ENCODE measurements at places on chromosomes 12 and 14. TPM values are rescaled to one million over a fixed set of nuclear protein-coding genes. Genes with fewer than 3 reads are reported as not detected.
A peak's percentile ranks its signal among the peaks of the same experiment; 100 is the strongest.

GRCh38 chr12:124020514-124020949 lies 47.5 kb downstream of the ZNF664 start:
- peak; percentile 27 for DNase-seq

The DTX3 gene
- 41.2 TPM for polyA plus RNA-seq

DNA sequence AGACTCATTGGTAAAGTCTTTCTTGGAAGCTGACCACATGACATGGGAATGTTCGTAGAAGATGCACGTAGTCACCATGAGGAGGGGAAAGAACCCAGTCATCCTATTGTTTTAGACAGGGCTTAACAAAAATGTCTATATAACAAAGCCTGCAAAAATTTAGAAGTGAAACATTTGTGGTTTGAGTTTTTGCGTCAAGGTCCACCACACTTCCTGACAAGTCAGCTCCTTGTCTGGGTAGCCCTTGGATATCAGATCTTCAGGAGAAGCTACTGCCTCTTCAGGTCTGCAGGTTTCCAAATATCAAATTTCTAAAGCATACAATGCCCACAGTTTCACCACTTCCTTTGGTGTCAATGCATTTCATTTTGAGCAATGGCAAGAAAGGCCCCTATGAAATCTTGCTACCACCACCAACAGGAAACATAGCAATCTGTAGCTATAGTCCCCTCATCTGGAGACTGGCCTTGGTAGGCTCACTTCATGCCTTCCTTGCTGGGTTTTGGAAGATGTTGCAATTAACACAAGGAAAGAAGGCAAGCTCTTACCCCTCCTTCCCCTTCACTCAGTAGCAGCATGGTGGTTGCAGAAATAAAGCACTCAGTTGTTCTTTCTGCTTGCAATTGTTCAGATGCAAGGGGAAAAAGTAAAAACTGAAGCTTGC lies 235.2 kb downstream of the PCNX1 start:
- no peak for DNase-seq

GRCh38 chr14:39988939-39989338 lies 556.7 kb upstream of the FBXO33 start:
- no peak for DNase-seq

DNA sequence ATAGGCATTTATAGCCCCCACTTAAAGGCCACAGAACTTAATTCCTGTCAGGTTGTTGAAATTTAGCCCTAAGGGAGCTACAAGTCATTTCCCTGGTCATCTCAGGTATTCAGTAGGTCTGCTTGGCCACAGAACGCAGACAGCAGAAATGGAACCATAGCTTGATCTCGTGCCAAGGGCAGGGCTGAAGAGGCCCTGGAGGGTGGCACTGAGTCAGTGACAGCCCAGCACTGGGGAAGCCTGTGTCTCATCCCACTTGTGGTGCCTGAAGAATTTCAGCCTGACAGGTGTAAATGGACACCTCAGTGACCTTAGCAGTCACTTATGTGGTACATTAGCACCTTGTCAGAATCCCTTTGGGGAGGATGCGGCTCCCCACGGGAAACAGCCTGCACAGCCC lies 6.6 kb downstream of the PRKAB1 start:
- no peak for DNase-seq

The PLEKHD1 gene
- 3.4 TPM for polyA plus RNA-seq

The VWF gene
- polyA plus RNA-seq, result 9.6 TPM

The C12orf54 gene
- polyA plus RNA-seq, result not detected

- DNase-seq, result no peak
Observed at GRCh38 chr14:45082420-45082819, 1.5 kb upstream of the PRPF39 start.

The RNASE11 gene
- polyA plus RNA-seq, result not detected

GRCh38 chr14:70027785-70028428 lies 148.7 kb downstream of the SMOC1 start:
- DNase-seq, result peak; percentile 88

The SVOP gene
- polyA plus RNA-seq, result 0.04 TPM

DNA sequence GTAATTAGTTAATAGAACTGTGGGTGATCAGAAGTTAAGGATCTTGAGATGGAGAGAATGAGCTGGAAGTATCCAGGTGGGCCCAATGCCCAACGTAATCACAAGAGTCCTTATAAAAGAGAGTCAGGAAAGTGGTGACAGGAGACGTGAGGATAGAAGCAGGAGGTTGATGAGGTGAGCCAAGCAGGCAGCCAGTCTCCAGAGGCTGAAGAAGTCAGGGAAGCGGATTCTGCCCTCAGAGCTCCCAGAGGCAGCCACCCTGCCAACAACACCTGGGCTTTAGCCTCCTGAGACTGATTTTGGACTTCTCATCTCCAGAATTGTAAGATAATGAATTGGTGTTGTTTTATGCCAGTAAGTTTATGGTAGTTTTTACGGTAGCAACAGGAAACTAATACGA lies 10.1 kb upstream of the SAV1 start:
- no peak for DNase-seq

DNA sequence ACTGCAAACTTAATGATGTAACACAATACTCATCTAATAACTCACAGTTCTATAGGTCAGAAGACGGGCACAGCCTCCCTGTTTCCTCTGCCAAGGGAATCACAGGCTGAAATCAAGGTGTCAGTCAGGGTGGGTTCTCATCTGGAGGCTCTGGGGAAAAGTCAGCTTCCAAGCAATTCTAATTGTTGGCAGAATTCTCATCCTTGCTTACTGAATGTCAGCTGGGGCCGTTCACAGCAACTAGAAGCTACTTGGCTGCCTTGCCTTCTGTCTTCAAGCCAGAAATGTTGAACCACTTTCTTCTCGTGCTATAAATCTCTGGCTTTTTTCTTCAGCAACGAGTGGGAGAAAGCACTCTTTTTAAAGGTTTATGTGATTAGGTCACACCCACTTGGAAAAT lies 80.1 kb upstream of the PDZRN4 start:
- DNase-seq, result peak; percentile 12

DNA sequence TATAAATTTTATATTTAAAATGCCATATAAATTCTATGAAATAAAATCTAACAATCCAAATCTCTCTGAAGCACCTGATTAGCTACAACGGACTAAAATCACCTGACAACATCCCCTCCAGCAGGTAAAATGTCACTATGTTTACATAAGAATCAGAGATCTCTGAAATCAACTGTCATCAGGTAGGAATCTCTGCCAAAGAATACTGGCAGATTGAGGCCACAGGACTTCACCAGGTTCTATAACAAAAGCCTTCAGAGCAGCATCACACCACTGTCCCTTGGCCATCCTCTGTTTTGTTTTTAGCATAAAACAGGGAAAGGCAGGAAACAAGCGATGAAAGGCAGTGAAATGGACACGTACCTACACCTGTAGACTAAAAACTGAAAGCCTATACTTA lies 22.1 kb downstream of the FGD6 start:
- no peak for DNase-seq

- DNase-seq, result no peak
Observed at GRCh38 chr14:36512585-36513003, 7.4 kb downstream of the NKX2-1 start.
